SJSA1 (cell line): ENCODE measurements at places on chromosomes 2 and 18.
A peak's percentile ranks its signal among the peaks of the same experiment; 100 is the strongest.

DNA sequence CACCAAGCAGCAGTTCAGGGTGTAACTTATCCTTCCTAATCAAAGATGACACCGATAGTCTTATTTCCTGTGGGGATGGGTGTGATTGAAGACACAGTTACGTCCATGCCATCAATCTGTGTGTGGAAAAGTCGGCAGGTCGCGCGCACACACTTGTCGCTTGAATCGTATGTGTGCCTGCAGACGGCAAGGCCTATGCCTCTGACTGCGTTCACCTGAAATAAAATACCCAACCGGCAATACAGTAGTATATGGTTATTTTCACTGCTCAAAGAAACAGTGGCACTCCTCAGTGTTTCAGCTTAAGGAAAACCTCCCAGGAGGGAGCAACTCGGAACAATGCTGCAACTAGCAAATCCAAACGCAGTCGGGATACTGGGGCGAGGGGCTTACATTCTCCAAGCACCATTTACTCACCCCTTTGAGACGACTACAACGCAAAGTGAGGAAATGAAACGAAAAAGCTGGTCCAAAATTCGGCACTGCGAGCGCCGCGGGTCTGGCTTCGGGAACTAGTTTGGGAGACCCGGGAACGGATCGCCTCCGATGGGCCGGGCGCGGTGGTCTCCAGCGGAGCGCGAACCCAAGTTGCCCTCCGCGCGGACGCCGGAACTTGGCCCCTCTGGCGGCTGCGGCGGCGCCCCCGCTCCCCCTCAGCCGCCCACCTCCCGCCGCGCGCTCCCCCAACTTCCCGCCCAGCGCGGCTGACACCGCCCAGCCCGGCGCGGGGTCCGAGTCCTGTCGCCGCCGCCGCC is 675 bp downstream of the PRKD3 start:
- DNase-seq: peak; percentile 58

- DNase-seq: no peak
Observed at GRCh38 chr2:33500177-33500576, 23.7 kb downstream of the RASGRP3 start.

DNA sequence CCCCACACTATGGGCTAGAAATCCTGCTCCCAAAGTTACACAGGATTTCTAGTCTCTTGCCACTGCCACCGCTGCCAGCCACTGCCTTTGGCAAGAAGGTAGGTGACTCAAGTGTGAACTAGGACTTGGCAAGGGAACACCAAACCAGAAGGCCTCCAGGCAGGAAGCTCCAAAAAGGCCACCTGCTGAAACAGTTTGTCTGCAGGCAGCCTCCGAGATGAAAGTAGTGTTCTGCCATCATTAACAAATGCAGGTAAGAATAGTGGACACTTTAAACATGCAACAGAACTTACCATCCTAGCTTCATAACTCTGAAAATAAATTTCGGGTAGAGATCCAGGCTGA is 3.9 kb downstream of the ANKRD44 start:
- no peak for DNase-seq

DNA sequence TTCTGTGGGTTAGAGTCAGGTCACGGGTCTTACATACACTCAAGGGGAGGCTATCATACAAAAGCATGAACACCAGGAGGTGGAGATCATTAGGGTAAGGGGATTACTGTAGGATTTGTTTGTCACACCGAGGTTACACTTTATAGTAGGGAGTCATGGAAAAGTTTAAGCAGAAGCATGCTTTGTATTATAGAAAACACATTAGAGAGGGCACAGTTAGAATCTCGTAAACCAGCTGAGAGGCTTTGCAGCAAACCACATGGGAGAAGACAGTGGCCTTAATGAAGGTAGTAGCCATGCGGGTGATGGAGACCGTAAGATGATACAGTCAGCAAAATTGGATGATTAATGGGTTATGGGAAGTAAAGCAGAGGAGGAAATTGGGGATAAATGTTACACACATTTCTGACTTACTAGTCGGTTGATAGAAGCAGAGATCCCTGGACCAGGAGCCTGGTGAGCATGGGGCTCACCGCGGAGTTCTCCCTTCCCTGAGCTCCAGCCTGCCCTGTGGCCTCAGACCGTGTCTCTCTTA is 75.6 kb downstream of the MAPRE2 start:
- DNase-seq: no peak

DNA sequence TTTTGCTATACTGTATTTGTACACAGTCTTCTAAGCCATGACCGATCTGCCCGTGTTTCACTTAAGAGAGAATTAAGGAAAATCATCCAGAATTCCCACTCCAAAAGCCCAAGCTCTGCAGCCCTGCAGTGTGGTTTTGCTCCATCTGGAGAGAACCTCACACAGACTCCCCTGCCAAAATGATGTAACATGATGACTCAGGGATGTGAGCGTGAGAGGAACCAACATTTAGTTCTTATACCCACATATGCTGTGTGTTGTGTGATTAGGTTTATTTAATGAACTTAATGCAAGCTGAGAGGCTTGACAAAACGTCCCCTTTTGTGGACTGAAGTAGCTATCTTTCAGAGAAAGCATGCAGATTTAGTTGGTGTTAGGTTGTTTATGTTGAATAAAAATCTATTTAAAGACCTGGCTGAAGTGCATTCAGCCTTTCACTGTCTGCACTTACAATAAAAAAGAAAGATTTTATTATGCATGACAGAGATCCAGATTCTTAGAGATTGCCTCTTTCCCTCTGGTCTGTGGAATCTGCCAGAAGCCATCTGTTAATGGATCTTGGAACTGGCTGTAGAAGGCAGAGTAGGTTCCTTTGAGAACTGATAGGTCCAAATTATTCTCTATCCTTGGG is 6.3 kb downstream of the RAB12 start:
- DNase-seq: peak; percentile 68
